ENCODE measurements at places on chromosomes 5 and 9.

DNA sequence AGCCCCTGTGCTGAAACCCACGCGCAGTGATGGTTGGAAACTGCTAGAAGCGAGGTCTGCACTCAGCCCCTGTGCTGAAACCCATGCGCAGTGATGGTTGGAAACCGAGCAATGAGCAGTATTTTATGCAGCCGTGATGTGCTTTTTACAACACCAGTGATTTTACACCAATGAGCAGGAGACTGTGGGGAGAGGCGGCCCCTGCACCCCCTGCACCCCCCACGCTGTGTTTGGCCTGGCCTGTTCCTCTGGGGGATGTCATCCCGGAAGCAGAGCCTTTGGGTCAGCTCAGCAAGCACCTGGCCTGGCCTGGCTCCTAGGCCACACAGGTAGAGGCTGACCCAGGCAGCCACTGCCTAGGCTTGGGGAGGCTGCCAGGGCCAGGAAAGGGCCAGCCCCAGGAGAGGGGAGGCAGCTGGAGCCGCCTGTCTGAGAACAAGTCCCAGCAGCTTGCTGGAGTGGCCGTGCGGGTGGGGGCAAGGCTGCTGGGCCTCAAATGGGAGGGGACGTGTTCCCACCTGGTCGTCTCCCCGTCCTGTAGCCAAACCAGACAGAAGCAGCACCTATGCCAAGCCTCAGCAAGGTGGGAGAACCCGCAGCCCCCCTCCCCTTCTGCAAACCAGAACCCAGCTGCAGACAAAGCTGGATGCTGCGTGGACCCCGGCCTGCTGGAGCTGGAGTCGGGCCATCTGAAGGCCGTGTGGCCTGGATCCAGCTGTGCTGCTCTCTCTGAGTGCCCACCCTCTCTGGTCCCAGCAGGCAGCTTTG lies 46.8 kb downstream of the DBH start:
- DNase-seq = no peak

DNA sequence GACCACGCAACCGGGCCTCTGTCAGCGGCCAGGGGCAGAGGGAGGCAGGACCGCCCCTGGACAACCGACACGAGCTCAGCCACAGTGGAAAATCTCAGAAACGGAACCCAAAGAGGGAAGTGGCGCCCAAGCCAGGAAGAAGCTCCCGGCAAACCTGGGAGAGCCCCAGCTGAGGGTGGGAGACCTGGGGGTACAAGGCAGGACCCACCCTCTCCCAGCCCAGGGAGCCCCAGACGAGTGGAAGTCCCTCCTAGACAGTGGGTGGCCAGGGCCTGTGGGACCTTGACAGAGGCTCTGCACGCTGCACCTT lies 3.0 kb downstream of the SLC12A7 start:
- DNase-seq = no peak

DNA sequence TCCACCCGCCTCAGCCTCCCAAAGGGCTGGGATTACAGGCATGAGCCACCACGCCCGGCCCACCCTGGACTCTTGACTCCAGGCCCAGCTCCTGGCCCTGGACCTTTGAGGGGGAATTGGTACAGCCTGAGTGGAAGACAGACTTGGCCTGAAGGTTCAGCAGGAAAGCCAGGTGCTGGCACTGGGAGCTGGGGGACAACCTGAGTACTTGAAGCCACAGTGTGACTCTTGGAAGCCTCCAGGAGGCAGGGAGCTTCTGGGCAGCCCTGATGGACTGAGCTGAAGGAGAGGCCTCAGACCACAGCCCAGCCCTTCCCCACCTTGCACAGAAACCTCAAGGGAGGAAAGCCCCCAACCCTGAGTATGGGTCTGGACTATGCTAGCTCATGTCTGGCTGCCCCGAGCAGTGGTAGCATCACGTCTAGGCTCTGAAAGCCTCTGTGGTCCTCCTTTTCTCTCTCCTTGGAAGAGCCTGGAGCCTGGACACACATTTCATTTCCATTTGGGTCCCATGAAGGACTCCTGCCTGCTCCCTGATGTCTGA lies 54.1 kb downstream of the RASGEF1C start:
- no peak for DNase-seq

DNA sequence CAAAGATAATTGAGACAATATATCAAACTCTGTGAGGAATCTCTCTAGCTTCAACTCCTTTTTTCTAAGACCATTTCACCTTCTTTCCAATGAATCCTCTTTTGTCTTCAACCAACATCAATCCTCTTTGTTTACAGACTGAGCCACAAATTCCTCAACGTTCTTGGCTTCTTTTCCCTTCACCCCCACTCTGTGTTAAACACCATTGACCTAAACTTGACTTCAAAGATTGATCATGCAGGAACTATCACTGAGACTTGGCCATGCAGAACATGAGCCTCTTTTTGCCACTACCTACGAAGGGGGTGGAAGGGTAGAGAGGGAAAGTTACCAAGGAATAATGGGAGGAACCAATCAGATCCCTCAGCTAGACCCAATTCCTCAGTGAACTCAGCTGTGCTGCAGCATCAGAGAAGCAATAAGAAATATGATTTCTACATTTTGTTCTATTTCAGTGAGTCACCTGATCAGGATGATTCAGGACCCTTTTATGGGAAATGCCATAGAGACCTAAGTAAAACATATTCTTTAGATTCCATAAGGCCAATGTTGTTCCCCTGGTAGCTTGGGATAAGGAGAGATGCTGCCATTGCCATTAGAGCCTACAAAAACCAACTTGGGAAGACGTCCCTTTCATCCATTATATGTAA lies 187.7 kb upstream of the RGMB start:
- DNase-seq = peak; percentile 6

GRCh38 chr5:36177715-36178523 lies 26.0 kb downstream of the SKP2 start:
- peak; percentile 36 for DNase-seq

GRCh38 chr5:126918615-126918957 lies 111.8 kb downstream of the MARCHF3 start:
- no peak for DNase-seq

GRCh38 chr9:135474915-135475314 lies 4.7 kb upstream of the PPP1R26 start:
- DNase-seq = no peak

DNA sequence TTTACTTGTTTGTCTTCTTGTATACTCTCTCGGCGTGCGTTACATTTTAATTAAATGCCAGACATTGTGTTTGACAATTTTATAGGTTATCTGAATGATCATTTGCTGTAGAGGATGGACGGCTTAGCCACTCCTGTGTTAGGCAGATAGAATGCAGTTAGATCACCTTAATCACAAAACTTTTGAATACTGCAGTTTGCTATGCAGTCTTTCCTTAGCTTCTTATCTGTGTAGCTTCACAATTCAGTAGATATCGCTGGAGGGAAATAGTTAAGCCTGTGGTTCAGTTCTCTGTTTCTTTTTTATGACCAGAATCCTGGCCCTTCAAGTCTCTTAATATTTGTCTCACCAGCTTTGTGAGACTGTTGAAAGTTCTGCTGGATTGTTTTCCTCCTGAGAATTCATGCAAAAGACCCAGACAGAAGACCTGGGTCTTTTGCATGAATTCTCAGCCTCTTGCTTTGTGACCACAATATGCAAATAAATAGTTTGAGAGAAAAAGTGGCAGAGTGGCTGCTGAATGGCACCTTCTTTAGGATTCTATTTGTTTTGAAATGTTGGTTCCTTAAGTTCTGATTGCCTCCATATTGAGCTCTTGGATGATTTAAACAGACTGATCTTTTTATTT lies 40.2 kb downstream of the RASA1 start:
- no peak for DNase-seq

- no peak for DNase-seq
These were observed 372.3 kb upstream of the IRX2 start for GRCh38 chr5:3123763-3124157.

DNA sequence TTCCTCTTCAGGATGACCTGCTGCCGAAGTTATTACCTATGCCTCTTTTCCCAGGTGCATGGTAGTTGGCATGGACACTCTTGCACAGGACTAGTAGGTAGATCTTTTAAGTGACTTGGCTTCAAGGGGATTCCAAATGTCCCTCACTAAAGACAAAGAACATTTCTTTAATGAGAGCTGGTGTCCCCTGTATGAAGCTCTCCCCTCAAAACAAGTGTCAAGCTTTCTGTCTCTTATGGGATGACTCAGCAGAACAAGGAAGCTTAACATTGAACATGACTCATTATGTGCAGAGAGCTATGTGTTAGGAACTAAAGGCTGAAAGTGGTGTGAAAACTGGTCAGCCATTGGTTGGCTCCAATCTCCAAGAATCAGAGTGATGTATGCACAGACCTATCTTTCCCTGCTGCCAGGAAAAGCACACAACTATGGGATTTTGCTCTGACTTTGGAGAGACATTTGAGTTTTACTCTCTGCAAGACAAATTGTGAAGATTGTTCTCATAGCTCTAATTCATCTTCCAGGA lies 120.5 kb downstream of the PRDM6 start:
- DNase-seq = peak; percentile 55

GRCh38 chr9:70883056-70883455 lies 238.4 kb downstream of the TRPM3 start:
- DNase-seq = peak; percentile 22

DNA sequence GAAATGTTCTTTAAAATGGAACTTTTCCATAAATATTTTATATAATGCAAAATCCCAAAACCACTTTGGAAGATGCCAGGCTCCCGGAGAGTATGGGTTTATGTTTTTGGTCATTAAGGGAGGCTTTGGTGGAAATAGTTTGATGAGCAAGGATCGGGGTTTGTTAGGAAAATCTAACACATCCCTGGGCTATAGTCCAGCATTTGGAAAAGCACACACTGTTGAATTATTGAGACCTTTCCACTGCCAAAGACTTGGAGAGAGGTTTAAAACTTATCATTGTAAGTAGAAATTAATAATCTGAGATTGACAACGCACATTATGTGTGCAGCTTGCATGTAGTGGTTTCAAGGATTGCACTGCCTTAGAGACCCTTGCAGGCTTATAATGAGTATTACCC lies 156.3 kb downstream of the PARP8 start:
- no peak for DNase-seq

- DNase-seq = no peak
These were observed 60.1 kb downstream of the GADD45G start for GRCh38 chr9:89664896-89665329.

DNA sequence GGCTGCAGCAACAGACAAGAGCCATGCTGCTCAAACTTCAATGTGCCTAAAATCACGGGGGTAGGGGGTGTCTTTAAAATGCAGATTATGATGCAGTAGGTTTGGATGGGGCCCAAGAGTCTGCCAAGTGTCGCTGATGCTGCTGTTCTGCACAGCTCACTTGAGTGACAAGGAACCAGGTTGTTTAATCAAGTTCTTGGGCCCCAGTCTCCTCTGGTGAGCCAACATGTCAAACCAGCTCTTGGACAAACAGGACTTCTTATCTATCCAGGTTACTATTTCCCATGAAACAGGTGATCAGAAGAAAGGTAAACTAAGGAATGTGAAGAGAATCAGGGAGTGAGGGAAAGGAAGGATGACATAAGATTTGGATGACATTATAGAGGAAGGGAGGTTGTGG lies 78.0 kb downstream of the APBA1 start:
- DNase-seq = no peak

DNA sequence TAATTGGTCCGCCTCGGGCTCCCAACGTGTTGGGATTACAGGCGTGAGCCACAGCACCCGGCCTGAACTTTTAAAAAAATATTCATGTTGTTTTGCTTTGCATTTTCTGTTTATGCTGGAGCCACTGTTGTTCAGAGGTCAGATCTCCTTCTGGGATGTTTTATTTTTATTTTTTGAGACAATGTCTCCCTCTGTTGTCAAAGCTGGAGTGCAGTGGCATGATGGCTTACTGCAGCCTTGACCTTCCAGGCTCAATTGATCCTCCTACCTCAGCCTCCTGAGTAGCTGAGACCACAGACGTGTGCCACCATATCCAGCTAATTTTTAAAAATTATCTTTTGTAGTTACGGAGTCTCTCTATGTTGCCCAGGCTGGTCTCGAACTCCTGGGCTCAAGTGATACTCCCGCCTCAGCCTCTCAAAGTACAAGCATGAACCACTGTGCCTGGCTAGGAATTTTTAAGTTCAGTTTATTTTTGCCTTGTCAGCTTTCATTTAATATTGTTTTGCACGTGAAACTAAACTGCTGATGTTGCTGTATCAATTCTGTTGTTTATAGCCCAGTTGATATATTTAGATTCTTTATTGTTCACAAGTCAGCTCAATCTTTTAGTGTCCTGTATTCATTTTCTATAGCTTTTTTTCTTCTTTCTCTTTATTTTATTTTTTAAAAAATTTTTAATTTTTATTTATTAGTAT lies 13.7 kb downstream of the TMEFF1 start:
- DNase-seq = no peak

GRCh38 chr5:36078430-36078829 lies 11.7 kb upstream of the UGT3A2 start:
- DNase-seq = no peak

GRCh38 chr5:144487761-144488160 lies 317.1 kb downstream of the KCTD16 start:
- DNase-seq = no peak

DNA sequence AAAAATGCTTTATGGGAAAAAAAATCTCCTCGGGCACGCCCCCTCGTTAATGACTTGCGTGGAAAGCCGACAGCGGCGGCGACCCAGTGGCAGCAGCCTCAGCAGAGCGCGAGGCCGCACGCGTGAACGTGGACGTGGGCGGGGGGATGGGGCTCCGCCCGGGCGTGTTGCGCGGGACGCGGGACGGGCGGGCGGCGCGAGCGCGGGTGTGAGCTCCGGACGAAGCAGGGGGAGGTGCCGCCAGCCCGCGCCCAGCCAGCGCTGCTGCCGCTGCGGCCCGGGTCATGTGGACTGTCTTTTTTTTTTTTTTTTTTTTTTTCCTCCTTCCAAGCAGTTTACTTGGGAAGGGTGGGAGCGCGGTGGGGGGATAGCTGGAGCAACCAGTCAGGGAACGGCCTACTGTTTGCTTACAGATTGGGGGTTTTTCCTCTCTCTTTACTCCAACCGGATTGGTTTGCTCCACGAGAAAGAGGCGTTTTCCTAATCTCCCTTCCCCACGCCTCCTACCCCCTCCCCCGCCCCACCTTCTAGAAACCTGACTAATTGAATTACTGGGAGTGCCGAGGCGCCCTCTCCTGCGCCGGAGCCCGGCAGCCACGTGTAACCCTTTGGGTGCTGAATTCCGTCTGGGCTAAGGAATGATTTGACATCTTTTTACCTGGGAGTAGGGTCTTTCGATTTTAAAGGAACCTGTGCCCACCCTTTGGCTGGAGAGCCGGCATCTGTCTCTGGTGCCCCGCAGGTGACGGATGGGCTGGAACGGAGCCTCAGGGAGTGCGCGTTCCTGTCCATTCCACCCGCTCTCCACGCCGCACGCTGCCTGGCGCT lies 1.7 kb upstream of the EFNA5 start:
- DNase-seq = peak; percentile 91

DNA sequence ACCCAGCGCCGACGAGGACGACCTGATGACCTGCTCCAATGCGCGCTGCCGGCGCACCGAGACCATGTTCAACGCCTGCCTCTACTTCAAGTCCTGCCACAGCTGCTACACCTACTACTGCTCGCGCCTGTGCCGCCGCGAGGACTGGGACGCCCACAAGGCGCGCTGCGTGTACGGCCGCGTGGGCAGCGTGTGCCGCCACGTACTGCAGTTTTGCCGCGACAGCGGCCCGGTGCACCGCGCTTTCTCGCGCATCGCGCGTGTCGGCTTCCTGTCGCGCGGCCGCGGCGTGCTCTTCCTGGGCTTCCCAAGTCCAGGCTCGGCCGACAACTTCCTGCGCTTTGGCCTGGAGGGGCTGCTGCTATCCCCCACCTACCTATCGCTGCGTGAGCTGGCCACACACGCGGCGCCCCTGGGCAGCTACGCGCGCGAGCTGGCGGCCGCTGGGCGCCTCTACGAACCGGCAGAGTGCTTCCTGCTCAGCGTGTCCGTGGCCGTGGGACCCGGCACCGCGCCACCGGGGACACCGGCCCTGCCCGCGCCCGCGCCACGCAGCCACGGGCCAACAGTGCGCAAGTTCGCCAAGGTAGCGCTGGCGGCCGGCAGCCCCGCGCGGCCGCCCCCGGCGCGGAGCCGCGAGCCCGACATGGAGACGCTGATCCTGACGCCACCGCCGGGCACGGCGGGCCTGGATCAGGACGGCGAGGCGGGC lies 2.7 kb upstream of the PHPT1 start:
- no peak for DNase-seq
